ENCODE measurements at places on chromosomes 6 and 20.

DNA sequence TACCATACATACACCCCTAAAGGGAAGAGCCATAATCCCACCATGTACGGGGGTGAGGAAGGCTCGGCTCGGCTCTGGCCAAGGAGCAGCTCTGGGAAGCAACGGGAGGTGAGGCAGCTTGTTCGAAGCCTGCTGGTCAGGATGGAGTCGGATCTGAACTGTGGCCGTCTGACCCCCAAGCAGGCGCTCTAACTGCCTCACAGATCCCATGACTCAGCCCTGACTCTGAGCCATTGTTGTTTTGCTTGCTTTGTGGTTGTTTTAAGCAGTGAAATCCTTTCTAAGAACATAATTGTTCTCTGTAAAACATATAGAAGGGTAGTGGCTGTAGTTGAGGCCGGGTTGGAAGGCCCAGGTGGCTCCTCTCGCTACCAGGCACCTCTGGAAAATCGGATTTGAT, 10.9 kb downstream of the C6orf132 start:
- DNase-seq, result no peak

DNA sequence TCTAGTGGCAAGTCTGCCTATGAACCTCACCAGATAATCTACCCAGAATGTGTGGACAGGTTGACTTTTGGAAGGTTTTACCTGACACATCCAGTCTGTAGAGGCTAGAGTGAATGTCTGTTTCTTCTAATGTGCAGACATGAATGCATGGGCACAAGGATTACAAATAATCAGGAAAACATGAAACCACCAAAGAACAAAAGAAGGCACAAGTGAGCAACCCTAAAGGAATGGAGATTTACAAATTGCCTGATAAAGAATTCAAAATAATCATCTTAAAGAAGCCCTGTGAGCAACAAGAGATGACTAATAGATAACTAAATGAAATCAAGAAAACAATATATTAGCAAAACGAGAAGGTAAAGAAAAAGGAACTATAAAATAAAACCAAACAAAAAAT, 876.1 kb upstream of the ADGRB3 start:
- DNase-seq, result no peak

GRCh38 chr6:17015551-17016381, 86.1 kb upstream of the STMND1 start:
- peak; percentile 73 for DNase-seq

- no peak for DNase-seq
Observed at GRCh38 chr6:107753778-107754177, 70.3 kb downstream of the SCML4 start.

DNA sequence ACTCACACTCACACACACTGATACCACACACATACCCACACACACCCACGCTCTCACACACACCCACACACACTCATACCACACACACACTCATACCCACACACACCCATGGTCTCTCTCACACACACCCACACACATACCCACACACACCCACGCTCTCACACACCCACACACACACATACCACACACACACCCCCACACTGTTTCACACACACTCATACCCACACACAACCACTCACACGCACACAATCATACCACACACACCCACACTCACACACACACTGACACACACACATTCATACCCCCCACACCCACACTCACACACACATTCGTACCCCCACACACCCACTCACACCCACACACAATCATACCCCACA, 158.1 kb downstream of the SMOC2 start:
- DNase-seq, result no peak

DNA sequence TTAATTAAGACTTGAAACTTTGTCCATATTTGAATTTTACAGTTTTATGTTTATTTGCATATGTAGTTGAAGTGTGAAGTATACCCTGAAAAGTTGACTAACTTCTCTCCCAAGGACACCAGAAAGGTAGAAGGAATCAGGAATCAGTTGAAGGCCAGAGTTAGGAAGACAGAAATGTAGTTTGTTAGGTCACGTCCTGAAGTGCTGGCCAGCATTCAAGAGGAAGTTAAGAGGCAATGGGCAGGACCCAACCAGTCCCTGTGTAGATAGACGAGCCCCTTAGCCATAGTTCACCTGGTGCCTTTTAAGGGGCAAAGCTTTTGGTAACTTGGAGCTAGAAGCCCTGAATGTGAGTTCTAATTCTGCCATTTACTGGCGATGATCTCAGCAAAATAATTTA, 250.4 kb upstream of the KCNQ5 start:
- no peak for DNase-seq

- DNase-seq, result no peak
Observed at GRCh38 chr6:3310051-3310448, 51.3 kb downstream of the PSMG4 start.

DNA sequence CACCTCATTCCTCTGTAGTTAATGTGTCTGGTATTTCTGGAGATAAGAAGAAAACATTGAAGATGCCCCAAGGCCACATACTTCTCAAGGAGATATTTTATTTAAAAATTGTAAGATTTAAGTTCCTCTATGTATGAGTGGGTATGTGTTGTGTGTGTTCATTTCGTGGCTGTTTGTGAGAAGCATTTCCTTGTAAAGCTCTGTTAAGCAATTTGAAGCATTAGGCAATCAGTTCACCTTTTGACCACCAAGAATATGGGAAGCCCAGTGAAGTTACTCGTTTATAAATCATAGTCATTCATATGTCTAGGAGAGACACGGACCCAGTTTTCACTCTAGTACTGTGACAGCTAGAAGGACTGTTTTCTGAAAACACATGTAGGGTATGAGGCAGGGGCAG, 717.6 kb upstream of the MAP3K7 start:
- no peak for DNase-seq
